ENCODE measurements at places on chromosomes 6 and 20.

GRCh38 chr6:47669684-47670513, 28.5 kb upstream of the ADGRF4 start:
- no peak for DNase-seq

DNA sequence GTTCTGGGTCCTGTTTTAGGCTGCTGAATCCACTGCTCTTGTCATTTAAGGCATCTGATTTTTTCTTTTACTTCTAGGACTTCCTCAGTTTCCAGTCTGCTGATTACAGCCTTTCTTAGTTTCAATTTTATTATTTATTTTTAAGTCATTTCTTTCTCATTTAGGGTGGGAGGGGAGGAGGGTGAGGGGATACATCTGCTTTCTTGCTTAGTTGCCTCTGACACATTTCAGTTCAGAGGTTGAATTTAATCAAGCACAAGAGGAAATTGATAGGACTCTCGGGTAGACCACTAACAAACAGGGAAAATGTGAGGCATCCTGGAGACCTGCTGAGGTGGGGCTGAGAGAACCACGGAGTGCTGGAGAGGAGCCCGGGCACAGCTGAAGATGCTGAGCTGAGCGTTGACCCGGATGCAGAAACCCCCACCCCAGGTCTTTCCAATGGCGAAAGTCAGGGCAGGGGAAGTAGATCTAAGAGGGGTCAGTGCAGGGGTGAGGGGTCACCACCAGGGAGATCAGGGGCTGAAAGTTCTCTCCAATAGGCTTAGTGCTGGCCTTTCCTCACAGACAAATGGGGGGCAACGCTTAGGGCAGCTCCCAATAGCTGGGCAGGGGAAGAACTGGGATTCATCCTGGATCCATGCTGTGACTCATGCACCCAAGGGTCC, 7.6 kb upstream of the TREML2 start:
- no peak for DNase-seq

DNA sequence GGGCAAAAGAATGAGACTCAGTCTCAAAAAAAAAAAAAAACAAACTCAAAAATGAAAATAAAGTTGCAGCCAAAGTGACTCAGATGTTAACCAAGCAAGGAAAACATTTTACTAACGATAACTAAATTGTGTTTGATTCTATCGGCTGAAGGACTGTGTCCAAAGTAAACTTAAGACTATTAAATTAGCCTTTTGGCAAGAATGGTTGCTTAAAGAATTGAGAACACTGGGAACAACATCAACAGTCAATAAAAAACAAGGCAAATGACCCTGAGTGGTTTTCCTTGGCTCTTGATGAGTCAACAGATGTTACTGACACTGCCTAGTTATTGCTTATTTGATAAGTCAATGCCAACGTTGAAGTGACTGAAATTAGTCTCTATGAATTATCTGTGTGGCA, 36.7 kb downstream of the POU3F2 start:
- no peak for DNase-seq

DNA sequence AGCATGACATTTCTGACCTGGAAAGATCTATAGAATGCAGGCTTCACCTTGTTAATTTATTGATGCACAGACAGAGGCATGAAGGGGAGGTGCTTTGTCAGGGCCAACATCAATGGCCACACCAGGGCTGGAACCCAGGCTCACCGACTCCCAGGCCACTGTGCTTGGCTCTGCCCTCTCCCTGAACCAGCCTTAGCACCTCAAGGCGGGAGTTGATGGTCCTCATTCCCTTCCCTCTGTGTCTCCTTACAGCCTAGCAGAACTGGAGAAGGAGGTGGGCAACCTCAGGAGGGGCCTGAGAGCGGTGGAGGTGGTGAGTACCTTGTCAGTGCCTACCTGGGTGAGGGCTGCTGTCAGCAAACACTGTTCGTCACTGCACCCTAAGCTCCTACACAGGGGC, 35.6 kb downstream of the MOCS1 start:
- no peak for DNase-seq

DNA sequence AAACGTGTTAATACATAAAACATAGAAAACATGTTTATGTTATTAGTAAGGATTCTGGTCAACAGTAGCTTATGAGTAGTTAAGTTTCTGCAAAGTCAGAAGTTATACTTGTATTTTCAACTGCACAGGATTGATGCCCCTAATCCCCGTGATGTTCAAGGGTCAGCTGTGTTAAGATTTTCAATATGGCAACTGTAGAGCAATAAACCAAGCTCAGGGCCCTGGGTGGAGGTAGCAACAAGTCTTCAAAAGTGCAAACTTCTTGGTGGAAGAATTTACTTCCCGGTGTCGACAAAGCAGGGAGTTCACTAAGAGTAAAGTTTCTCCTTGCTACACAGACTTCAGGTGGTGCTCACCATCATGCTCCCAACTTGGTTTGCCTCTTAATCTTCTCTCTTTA, 4.1 kb upstream of the BCAS1 start:
- no peak for DNase-seq

DNA sequence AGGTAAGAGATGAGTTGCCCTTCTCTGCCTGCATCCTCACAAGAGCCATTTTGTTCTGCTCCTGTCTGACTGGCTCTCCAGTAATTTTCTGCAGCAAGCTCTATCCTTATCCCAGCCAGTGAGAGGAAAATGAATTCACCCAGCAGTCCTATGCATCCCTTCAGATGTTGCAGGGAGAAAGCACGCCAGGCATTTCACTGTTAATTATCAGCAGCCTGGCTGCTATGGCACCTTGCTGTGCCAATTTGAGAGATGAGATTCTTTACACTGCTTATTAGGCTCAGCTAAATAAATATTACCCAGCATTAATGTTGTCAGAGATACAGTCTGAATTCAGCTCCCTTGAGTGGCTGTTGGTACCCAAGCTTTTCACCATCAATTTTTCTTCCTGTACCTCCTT, 61.1 kb upstream of the SNAP25 start:
- DNase-seq, result no peak

DNA sequence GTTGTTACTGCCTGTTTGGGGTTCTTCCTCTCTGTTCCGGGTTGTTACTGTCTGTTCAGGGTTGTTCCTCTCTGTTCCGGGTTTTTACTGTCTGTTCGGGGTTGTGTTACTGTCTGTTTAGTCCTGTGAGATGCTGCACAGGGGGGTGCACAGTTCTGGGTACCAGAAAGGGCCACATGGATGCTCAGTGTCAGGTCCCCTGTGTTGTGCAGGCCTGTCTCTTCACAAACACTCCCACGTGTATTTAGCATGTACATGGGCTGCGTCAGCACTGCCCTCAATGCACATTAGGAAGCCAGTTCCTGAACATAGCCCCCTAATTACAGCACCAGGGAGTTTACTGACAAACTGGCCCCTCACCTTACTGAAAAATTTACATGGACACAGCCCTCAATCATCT, 118.5 kb downstream of the DLL1 start:
- DNase-seq, result no peak

DNA sequence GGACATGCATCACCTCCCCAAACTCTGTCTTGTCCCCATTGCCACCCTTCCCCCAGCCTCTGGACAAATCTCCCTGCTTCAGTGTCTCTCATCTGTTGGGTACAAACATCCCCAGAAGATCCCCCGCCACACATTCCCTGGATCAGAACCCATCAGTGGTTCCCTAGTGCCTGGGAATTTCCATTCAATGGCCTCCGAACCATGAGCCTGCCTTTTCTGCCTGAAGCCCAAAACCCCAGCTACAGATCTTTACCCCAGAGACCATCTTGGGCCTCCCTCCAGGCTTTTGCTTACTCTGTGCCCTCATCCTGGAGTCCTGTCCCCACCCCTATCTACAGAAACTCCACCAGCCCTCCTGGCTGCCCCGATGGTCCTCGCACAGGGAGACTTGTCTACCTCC, 78.1 kb downstream of the CDH26 start:
- DNase-seq, result no peak

GRCh38 chr20:19943061-19943521, 74.1 kb upstream of the NAA20 start:
- no peak for DNase-seq

GRCh38 chr6:42696526-42697267, 25.7 kb downstream of the PRPH2 start:
- DNase-seq, result no peak

DNA sequence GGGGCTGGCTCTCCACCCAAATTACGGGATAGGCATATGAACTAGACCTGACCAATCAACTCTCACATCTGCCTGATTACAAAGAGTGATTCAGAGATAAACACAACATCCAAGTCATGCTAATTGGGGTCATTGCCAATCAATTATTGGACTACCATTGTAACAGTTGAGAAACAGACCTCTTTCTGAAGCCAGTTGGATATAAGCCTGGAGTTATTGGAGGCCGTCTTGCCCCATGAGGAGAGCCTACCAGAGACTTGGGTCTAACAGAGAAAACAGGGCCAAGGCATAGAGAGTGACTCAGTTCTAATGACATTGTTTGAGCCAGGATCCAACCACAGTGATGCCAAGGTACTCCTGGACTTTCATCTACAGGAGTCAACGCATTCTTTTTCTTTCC, 39.4 kb upstream of the HIVEP2 start:
- no peak for DNase-seq

DNA sequence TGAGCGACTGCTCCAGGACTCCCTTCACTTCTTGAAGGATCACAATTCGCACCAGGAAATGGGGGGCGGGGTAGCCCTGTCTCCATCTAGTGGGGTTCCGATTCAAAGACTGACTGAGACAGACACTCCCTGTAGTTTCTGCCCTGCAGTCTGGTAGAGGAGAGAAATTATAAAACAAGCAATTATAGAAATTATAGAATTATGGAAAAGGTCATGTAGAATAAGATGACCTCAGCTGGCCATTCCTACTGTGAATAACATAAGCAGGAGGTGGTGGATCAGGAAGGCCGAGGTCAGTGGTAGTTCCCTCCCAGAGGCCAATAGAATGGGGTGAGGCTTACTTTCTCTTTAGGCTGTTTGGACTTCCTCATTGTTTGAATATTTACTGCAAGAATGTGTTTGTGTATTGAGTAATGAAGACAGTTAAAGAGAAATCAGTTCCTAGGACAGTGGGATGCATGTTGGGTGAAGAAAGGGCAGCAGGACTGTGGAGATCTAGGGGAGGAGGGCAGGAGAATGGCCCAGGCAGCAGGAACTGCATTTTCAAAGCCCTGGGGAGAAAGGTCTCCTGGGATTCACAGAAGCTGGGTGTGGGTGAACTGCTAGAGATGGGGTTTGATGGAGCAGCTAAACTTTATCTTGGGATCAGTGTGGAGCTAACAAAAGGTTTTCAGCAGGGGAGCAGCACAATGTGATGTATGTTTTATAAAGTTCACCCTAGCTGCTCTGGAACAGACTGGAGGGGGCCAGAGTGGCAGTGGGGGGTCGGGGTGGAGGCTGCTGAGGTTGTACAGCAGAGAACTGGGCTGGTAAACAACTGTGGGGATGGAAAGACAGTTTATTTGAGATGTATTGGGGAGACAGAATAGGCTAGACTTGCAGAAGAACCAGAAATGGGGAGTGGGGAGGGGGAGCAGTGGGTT, 2.1 kb downstream of the ZNF341 start:
- DNase-seq, result peak; percentile 92

- no peak for DNase-seq
These were observed 97.8 kb upstream of the CARMIL1 start for GRCh38 chr6:25181350-25181724.

DNA sequence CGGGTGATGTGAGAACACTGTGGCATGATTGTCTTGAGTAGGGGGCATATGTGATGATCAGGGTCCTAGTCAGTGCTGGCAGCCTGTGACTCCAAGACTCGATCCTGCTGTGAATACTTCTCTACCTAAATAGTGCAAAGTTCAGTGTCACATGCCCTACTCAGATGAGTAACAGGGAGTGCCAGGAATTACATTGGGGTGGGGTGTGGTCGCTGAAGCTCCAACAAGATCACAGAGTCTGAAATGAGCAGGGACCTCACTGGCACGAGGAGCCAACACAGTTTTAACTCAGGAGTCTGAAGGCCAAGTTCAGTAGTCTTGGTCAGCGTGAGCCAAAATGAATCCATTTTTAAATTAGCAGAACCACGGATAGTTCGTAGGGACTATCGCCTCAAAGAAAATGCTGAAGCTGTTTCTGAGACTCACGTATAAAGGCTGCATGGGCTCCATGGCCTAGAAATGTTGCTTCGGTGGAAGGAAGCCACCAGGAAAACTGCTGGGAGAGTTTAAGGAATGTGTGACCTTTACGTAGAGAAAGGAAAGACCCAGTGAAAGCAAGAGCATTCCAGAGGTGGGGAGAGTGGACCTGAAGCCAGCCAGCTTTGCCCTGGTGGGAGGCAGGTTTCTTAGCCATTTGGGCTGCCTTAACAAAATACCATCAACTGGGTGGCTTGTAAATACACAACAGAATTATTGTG, 72.2 kb downstream of the RPP40 start:
- no peak for DNase-seq

DNA sequence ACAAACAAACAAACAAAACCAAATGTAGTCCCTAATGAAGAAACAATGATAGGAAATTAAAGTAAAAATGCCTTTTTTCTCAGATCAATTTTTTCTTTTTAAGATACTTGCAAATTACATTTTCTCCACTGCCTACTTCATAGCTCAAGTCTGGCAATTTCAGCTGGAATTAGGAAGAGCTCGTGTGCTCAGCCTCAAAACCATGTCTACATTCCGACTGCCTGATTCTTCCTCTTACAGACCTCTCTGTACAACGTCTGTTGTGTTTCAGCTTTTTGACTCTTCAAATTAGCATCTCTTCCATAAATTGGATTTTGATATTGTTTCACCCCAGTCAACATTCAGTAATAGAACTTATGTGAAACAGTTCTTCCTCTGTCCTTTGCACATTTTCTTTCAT, 9.3 kb upstream of the EDN1 start:
- DNase-seq, result no peak

DNA sequence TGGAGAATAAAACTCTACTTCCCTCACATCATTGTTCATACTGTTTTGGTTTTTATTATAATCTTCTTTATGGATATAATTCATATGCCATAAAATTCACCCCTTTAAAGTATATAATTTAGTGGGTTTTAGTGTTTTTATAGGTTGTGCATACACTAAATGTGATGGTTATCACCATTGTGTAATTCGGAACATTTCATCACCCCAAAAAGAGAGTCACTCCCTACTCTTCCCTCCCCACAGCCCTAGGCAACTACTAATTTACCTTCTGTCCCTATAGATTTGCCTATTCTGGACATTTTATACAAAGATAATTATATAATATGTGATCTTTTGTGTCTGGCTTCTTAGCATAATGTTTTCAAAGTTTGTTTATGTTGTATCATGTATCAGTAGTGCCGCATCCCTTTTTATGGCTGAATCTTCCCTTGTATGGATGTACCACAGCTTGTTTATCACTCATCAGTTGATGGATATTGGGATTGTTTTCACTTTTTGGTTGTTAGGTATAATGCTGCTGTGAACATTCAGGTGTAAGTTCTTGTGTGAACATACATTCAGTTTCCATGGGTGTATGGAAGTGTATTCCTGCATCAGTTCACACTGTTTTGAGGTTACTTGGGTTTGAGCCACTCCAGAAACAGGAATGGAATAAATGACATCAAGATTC, 4.2 kb downstream of the TM9SF4 start:
- no peak for DNase-seq

- DNase-seq, result no peak
These were observed 185.9 kb downstream of the BTBD9 start for GRCh38 chr6:38453861-38454260.
